ENCODE measurements at places on chromosomes 11 and 22. TPM values are rescaled to one million over a fixed set of nuclear protein-coding genes. Genes with fewer than 3 reads are reported as not detected.

DNA sequence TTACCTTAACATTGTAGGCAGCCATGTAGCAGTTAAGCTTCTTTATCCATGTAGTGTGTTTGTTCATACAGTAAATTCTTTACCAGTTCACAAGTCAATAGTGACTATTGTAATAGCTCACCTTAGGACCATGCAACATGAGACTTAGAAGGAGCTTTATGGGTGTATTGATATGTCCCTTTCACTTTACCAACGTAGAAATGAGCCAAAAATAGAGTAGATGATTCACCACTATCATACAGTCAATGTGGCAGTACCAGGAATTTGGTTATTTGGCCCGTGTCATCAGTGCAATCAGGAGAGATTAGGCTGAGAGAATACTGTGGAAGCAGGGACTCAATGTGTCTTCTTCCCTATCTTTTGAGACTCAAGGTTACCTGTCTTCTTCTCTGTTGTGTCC, 4.7 kb downstream of the ZDHHC13 start:
- H3K27me3 ChIP-seq: no peaks in the 10 kb centered on the region
- peaks cover 4% of the 10 kb centered on the region for H3K36me3 ChIP-seq
- H3K4me3 ChIP-seq: no peak overlapping the region

DNA sequence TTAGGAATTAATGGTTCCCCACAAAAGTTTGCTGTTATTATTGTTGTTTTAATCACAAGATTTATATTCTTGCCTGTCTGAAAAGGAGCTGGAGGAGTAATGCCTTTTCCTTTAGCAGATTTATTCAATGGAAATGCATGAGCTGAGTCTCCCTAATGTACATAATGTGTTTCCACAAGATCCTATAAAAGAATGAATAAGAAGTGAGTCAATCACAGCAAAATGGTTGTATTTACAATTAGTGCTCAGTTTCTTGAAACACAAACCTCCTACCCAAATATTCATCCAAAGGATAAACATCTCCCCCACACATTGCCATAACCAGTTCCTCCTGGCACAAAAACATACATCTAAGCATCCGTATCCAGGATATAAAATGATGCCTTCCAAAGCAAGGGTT, 33.3 kb downstream of the ME3 start:
- H3K4me1 ChIP-seq: no peaks in the 10 kb centered on the region
- H3K36me3 ChIP-seq: no peaks in the 10 kb centered on the region
- H3K4me3 ChIP-seq: no peak overlapping the region
- no peak for DNase-seq
- no peak overlapping the region for H3K27ac ChIP-seq
- H3K27me3 ChIP-seq: no peaks in the 10 kb centered on the region

GRCh38 chr22:48803948-48804810, 1023.5 kb downstream of the BRD1 start:
- no peaks in the 10 kb centered on the region for H3K36me3 ChIP-seq
- H3K27ac ChIP-seq: no peak overlapping the region
- no peak for DNase-seq
- H3K27me3 ChIP-seq: no peaks in the 10 kb centered on the region
- no peak overlapping the region for H3K4me3 ChIP-seq

The TPBGL gene
- polyA plus RNA-seq: 0.03 TPM

Measured in SK-N-SH (cell line).